ENCODE measurements at places on chromosomes 5 and 9.
A peak's percentile ranks its signal among the peaks of the same experiment; 100 is the strongest.

- DNase-seq = no peak
Measured at GRCh38 chr9:127263664-127264063, 910 bp upstream of the GARNL3 start.

DNA sequence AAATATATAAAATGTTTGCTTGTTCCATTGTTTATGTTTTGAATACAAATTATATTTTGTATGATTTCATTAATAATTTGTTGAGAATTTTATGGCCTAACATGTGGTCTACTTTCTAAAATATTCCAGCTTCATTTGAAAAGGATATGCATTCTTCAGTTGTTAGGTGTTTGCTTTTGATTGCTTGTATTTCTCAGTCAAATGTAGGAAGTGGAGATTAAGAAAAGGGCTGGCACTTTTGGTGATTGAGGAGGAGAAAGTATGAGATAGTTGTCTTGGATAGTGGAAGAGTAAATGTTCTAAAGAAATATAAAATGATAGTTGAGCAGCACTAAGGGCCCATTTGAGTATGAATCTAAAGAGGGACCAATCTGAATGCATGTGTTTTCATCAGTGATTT, 23.1 kb downstream of the JAK2 start:
- DNase-seq = no peak

DNA sequence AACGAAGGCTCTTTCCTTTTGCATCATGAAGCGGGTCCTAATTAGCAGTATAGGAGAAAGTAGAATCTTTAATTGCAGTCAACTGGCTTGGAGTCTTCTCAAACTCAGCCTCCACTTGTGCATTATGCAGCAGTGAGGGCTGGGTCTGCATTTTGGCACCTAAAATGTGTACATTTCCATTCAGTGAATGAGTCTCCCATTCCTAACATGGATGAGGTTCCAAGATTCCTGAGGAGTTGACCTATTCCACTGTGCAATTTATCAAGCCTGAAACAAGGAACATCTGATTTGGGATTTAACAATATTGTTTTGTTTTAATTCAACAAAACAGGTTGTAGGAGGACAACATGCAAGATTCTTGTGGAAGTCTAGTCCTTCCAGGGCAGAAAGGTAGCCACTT, 171.8 kb upstream of the S1PR3 start:
- DNase-seq = no peak

DNA sequence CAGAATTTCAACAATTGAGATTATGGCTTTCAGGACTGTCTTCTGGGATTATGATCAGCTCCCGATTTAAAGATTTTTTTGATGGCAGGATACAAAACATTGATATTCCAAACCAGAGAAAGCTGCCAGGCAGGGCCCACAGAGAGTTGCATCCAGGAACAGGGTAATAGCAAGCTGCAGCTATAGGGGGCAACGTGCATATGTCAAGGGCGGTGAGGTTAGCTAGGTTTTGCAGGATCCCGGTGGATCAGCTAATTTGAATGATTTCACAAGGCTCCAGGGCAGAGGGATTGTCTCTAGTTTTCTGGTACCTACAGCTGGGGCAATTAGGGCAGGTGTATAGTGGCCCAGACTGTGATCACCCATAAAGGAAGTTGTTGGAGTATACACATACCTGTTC, 339.4 kb downstream of the CHSY3 start:
- DNase-seq = no peak

DNA sequence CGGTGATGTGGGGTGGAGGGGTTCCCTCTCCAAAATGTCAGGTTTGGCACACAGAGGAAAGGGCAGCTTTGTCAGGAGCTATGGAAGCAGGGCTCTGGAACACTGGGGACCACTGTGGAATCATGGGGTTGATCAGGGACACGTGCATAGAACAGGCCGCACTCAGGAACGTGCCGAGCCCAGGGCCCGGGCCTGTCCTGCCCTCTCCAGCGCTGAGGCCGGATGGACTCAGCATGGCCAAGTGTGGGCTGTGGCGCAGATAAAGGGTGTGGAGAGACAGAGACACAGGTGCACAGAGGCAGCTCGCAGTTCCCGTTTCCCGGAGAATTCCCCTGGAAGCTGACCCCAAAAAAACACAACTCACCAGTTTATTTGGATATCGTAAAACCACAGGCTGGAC, 37.8 kb upstream of the SLC6A3 start:
- no peak for DNase-seq

DNA sequence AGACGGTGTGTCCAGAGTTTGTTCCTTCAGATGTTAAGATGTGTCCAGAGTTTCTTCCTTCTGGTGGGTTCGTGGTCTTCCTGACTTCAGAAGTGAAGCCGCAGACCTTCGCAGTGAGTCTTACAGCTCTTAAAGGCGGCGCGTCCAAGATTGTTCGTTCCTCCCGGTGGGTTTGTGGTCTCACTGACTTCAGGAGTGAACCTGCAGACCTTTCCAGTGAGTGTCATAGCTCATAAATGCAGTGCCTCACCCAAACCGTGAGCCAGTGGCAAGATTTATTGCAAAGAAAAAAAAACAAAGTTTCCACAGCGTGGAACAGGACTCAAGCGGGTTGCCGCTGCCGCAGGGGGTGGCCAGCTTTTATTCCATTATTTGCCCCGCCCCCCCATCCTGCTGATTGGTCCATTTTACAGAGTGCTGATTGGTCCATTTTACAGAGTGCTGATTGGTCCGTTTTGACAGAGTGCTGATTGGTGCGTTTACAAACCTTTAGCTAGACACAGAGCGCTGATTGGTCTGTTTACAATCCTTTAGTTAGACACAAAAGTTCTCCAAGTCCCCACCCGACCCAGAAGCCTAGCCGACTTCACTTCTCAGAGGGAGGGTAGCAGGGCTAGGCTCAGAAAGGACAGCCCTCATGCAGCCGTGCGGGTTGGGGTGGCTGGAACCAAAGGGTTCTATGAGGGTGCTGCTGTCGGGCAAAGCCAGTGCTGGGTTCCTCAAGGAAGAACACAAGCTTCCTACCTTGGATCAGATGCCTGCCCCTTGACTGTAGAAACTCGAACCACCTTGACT, 9.1 kb upstream of the RNF130 start:
- DNase-seq = peak; percentile 46

- DNase-seq = no peak
Measured at GRCh38 chr9:83199832-83200231, 136.9 kb upstream of the RASEF start.

DNA sequence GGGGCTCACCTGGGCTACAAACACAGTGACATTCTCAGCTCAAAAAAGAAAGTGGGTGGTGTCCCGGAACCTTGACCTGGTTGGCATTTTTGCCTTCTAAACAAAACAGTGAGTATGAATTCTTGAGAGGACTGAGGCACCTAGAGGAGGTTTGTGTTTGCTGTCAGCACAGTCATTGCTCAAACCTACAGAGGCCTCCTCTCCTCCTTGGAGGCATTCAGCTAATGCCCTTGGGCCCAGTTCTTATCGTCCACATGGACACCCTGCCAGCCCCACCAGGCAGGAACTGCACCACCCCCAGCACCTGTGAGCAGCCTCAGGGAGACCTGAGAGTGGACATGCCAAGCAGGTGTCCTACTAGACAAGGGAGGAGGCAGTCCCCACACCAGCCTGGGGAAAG, 156.7 kb downstream of the SYK start:
- DNase-seq = no peak

DNA sequence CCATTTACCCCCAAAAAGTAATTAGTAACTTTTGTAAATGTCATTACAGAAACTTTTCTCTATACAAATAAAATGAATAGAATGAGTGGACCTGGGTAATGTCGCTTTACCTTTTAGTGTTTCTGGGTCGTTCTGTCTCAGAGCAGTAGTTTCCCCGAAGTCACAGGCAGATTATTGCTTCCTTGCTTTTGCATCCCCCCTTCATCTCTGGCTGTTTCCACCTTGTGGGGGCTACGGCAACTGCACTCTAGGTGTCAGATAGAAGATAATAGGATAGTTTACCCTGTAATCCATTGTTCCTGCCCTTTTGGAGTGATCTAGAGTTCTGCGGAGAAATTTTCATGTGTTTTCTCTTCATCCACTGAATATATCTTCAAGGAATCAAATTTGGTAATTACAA, 68.7 kb downstream of the PRR16 start:
- DNase-seq = no peak

- no peak for DNase-seq
Measured at GRCh38 chr9:136297016-136297691, 6.7 kb downstream of the CCDC187 start.

GRCh38 chr5:148806520-148806931, 19.9 kb upstream of the ADRB2 start:
- DNase-seq = no peak

GRCh38 chr9:131633491-131634031, 88.2 kb downstream of the PRRT1B start:
- no peak for DNase-seq

- no peak for DNase-seq
Measured at GRCh38 chr9:109421026-109421970, 76.8 kb downstream of the PTPN3 start.

DNA sequence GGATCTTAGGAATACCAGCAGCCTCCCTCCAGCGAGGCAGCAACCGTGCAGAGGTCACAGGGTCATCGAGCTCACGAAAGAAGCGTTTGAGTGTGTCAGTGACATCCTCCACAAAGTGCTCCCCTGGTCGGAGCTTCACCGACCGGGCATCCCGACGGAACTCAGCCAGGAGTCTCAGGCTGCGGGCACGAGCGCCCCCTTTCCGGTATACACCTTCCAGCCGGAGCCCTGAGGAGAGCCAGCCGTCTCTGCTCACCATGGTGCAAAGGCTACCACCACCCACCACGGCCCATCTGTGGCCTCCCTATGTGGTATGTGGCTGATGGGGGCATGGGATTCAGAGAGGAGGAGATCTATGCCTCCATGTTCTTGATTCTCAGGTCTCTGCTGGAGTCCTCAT, 10.8 kb upstream of the FCHSD1 start:
- DNase-seq = no peak

GRCh38 chr5:132802044-132802684, 10.9 kb upstream of the SOWAHA start:
- DNase-seq = no peak

DNA sequence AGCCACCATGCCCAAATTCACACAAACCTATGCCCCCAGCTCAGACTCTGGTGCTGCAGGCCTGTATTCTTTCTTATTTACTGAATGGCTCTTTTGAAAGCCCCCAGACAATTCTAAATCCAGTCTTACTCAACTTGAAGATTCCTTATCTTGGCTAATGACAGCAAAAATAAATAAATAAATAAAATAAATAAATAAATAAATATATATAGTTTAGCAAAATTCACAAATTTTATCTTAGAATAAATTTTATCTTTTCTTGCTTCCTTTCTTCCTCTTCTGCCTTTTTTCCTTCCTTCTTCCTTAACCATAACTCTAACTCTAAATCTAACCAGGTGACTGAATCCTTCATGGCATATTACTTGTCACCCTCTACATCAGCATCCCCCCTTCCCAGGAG, 25.6 kb downstream of the ANXA2R start:
- no peak for DNase-seq

GRCh38 chr9:89658931-89659330, 54.1 kb downstream of the GADD45G start:
- no peak for DNase-seq

- DNase-seq = no peak
Measured at GRCh38 chr9:127568618-127568970, 43.5 kb upstream of the STXBP1 start.

- DNase-seq = no peak
Measured at GRCh38 chr5:148904440-148904839, 78.0 kb downstream of the ADRB2 start.

Data from stimulated activated CD4-positive, alpha-beta T cell treated with anti-CD3 and anti-CD28 coated beads, Interleukin-1b, Interleukin-23, amount 100 ng/mL, for 1 hour (primary cell).